RWPE1 (cell line): ENCODE measurements at places on chromosomes 3 and 15.

- DNase-seq: no peak
These were observed 191.5 kb upstream of the SLC2A2 start for GRCh38 chr3:171218069-171218468.

DNA sequence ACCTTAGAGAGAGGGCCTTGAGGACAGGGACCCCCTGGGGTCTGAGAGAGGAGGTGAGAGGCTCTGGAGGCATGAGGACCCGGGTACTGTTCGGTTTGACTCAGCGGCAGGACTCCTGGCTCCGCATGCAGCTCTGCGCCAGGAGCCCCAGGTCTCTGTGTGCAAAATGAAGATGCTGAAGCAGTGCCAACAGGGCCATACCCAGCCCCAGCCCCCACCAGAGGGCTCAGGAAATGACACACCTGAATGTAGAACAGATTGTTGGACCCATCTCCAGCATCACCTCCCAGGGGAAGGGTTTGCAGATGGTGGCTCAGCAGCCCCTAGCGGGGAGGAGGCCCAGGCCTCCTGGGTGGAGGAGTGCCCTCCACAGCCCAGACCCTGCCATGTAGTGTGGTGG, 30.2 kb downstream of the EPHB3 start:
- DNase-seq: no peak

DNA sequence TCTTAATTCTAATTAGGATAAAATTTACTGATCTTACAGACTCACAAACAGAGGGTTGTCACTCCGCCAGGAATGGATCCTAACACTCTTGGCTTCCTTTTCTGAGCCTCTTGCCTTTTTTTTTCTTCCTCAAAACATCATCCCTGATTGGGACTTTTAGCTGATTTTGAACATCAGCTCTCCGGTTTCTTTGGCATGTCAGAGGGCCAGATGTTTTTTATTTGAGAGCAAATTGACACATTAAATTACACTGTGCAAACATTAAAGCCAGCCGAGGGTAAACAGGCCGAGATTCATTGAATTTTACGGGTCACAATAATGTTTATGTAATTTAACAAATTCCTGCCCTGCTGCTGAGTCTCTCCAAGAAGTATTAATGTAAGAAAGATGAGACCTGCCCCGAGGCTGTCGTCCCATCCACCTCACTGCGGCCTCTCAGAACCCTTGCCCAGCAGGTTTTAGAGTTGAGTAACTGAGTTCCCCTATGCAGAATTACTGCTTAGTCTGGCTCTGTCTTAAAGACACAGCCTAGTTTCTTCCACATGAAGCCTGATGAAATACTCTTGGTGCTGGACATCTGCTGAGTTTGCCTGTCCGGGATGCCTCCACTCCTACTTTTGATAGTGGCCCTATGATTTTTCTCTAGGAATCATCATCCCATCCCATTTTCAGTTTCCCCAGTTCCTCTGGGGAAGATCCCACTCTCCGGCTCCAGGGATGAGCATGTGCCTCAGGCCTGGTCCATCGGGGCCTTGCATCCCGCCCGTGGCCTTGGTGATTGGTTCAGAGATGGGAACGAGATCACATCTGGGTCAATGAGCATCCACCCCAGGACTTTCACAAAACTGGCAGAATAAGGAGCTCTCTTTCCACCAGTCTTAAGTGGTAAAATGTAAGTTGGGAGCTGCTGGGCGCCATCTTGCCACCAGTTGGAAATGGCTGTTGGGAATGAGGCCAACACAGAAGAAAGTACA, 226.6 kb upstream of the TLE3 start:
- peak; percentile 86 for DNase-seq

DNA sequence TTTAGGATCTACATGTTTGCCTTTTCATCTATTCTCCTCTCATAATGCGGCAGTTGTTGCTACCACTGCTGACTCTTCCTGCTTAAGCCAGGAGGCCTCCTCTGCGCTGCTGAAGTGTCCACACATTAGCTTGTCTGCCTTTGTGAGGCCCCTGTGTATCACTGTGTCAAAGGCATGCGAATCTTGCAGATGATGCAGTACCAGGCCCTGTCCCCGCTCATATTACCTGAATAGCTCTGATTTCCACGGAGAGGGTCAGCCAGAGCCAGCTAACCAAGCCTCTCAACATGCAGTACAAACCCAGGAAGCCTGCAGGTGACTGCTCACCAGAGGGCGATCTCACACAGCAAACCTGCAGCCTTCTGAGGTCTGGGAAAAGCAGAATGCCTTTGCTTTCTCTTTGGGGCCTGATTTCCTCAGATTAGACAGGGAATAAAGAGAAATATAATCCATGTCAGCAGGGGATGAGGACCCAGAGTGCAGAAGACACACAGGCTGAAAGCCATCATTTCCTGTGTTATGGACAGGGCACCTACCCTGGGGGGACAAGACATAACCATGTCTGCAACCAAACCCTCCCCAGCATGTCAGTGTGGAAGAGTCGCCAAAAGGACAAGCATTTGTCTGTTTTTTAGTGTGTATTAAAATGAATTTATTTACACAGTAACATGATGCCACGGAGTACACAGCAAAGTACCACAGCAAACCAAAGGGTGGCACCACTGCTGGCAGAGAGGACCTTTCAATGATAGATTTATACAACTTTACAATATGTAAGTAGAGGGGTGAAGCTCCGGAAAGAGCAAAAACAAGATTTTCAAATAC, 36.8 kb upstream of the TSPAN3 start:
- DNase-seq: peak; percentile 51

DNA sequence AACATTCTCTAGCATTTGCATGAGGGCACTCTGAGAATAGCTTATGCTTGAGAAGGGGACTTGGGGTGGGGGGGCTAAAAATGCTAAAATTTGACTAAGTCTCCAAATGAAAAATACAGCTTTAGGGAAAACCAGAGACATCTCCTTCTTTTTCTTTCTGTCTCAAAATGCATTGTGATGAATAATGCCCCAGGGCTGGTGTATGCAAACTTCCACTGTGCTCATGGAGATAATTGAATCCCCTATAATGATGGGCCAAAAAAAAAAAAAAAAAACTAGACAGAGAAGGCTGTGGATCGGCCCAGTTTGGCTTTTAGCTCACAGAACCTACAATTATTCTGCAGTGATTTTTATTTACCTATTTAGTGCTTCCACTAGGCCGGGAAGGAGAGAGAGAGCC, 147.9 kb upstream of the RORA start:
- DNase-seq: no peak
